Stimulated activated CD8-positive, alpha-beta memory T cell treated with anti-CD3 and anti-CD28 coated beads, Interleukin-2, amount 100 ng/mL, for 48 hours (primary cell): ENCODE measurements at places on chromosomes 11 and 22.

GRCh38 chr11:72609476-72609875 lies 64.7 kb downstream of the PDE2A start:
- no peak for DNase-seq

DNA sequence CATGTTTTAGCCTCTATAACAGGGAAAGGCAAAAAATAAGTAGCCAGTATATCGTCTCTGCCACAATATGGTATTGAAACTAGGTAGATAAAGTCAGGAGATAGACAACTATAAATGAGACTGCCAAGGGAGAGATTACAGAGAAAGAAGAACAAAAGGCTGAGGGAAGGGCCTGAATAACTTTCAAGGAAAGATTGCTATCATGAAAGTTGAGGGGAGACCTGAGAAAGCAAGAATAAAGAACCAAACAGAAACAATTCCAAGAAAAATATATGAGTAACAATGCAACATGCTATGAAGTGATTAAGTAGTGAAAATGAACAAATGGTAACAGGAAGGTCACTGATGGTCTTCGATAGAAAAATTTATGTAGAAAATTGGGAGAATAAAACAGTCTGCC lies 690.1 kb downstream of the METTL15 start:
- no peak for DNase-seq

DNA sequence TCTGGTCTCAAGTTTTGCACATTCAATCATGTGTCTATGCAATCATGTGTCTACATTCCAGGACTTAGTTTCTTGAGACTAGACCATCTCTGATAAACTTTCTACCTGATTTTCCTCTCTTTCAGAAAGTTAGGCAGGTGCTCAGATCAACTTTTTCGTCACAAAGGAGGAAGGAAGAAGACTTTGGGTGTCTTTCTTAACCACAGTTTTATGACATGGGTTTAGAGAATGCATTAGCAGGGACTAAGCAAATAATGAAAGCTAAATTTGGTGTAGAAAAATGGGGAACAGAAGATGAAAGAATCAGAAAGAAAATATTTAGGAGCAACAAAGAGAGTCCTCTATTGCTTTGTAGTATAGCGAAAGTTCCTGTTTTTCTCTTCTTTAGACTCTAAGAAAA lies 7.7 kb upstream of the GLYATL1B start:
- DNase-seq: no peak

DNA sequence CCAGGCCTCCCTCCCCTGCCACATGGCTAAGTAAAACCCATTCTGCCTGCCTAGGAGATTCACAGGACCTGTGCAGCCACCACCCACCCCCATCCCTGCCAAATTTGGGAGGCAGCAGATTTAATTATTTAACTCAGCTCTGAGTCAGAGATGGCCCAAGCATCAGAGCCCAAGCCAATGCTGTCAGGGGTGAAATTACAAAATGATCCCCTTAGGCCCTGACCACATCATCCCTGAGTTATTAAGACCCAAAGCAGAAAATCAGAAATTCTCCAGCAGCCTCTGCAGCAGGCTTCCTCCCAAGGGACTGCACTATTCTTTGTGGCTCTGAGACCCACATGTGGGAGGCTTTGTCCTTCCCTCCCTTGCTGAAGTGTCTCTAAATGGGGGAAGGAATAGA lies 52.8 kb upstream of the RRAS2 start:
- no peak for DNase-seq

- no peak for DNase-seq
Measured at GRCh38 chr11:122791411-122791810, 46.9 kb upstream of the CRTAM start.

DNA sequence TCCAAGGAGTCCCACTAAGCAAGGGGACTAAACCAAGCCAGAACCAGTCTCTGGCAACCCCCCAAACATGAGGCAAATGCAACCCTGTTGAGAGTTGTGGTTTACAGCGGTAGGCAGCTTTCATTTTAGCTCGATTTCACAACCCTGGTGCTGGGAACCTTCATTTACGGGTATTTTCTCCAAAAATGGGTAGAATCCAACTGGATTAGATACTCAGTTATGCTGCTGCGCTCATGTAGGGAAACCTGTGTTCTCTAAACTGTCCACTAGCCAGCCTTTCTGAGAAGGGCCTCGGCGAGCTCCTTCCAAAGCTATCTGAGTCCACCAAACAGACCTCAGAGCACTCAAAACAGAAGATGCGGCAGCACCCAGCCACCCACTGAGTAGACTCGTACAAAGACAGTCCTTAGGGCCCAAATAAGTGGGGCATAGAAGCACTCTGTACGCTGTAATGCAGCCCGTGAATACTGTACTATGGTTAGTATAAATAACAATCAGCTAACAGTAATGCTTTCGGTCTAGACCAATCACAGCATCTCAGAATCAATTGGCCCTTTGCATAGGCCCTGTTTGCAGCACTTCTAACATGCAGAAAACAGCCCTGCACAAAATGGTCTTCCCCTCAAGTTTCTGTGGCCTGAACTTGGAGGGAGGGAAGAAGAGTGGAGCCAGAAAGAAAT lies 104.7 kb downstream of the ETS1 start:
- DNase-seq: no peak

DNA sequence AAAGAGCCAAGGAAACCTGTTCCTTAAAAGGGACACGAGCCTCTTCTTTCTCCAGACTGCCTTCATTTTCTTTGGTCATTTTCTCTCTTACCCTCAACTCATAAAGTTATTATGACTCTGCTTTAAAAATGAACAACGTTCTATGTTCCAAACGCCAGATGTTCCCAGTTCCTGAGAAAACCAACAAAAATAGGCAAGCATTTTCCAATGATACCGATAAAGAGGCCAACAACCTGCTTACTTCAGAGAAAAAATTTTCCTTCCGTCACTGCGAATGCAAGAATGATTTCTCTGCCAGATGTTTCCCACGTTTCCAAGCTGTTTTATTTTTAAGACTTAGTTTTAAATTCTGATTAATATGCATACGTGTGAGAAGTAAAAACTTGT lies 315 bp upstream of the TRPC6 start:
- DNase-seq: no peak

GRCh38 chr11:88307749-88308425 lies 29.6 kb downstream of the CTSC start:
- no peak for DNase-seq

DNA sequence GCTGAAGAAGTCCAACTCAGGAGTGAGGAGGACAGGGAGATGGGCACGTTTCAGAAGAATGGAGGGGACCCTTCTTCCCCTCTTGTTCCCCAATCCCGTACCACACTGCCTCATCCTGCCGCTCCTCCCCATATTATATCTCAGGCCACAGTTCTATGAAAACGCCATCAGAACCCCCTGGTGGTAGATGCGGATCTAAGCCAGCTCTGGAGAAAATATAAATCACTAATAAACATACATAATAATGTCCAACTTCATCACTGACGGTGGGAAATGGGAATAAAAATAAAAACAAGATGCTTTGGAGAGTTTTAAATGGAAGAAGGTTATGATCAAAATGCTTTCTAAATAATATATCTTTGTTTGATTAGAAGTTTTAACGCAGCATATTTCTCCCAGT lies 400.3 kb downstream of the CADM1 start:
- DNase-seq: no peak

GRCh38 chr11:67640758-67641337 lies 1.3 kb upstream of the TBX10 start:
- no peak for DNase-seq

GRCh38 chr11:73201249-73201648 lies 16.8 kb upstream of the P2RY2 start:
- DNase-seq: no peak

DNA sequence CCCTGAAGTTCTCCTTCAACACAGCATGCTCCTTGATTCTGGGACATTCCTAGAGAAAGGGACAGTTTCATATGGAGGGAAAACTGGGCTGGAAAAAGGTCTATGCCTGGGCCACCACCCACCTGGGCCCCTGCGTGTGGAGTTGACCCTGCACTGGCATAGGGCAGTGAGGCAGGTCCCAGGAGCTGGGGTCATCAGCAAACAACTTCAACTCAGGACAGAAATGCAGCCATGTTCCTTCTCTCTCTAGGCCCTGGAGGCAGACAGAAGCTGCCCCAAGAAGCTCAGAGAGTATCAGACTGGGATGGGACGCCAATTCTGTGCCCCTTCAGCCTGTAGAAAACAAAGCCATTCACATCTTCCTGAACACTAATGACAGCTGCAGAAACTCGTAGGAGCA lies 34.9 kb downstream of the RTL6 start:
- no peak for DNase-seq

DNA sequence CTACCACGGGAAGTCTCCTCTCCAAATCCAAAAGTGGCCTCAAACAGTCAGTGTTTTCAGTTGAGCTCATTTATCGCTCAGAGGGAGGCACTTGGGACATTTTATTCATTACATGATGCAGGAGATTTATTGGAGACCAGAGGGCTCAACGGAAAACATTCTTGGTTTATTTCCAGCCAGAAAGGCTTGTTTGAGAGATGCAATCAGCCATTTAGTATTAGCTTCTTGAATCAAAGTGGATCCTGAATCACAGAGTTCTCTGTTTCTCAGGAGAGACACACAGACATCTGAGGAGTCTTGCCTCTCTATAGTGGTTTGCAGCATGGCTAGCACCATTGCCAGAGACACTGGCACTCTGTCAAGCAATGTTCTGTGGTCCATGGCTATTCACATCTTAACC lies 31.5 kb downstream of the CD44 start:
- no peak for DNase-seq

- DNase-seq: no peak
Measured at GRCh38 chr11:125494561-125494960, 1.5 kb downstream of the FEZ1 start.

- DNase-seq: no peak
Measured at GRCh38 chr22:45008751-45009605, 827 bp downstream of the PHF21B start.

GRCh38 chr11:2898366-2899079 lies 12.9 kb upstream of the CDKN1C start:
- DNase-seq: peak; percentile 41
